Thyroid gland (tissue), 4 donors: ENCODE measurements at places on chromosomes 11 and 22. TPM values are rescaled to one million over a fixed set of nuclear protein-coding genes. Genes with fewer than 3 reads are reported as not detected.

DKK3 gene
- 33.3 TPM for total RNA-seq

ACTN3 gene
- 0.27 TPM for total RNA-seq

NRIP3 gene
- 1.7 TPM for total RNA-seq

SYNGR1 gene
- 7.1 TPM for total RNA-seq

TPH1 gene
- total RNA-seq = 2.1 TPM

MRGPRE gene
- not detected for total RNA-seq

CREB3L1 gene
- 0.88 TPM for total RNA-seq

CHCHD10 gene
- total RNA-seq = 9.4 TPM

MS4A8 gene
- total RNA-seq = not detected

THRSP gene
- total RNA-seq = 2.8 TPM

DNA sequence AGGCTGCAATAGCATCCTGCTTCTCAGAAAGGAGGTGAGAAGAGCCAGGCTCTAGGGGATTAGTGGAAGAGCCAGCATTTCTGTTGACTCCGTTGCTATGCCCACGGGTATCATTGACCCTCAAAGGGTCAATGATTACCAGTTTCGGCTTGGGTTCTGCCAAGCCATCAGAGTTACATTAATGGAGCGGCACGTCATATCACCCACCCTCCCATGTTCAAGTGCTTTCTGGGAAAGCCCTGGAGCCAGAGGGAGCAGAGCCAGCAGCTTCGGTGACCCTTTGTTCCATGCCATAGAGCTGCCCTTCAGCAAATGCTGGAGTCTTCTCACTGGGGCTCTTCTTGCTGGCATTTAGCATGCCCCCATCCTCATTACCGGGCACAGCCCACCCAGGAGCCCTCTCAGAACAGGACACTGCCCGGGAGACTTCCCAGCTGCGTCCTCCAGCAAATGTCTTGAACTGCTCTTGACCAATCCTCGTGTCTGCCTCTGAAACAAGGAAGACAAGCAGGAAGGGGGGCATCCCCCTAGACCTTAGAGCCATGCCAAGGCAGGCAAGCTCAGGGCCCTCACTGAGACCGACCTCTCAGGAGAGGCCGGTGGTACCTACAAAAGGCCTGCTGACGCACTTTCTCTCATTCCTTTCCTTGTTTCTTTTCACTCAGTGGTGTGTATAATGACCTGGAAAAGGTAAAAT is 14.6 kb downstream of the KCNJ1 start:
- no peaks in the 10 kb centered on the region for H3K27me3 ChIP-seq
- H3K4me3 ChIP-seq = no peak overlapping the region
- peak; percentile 73 for DNase-seq

DNA sequence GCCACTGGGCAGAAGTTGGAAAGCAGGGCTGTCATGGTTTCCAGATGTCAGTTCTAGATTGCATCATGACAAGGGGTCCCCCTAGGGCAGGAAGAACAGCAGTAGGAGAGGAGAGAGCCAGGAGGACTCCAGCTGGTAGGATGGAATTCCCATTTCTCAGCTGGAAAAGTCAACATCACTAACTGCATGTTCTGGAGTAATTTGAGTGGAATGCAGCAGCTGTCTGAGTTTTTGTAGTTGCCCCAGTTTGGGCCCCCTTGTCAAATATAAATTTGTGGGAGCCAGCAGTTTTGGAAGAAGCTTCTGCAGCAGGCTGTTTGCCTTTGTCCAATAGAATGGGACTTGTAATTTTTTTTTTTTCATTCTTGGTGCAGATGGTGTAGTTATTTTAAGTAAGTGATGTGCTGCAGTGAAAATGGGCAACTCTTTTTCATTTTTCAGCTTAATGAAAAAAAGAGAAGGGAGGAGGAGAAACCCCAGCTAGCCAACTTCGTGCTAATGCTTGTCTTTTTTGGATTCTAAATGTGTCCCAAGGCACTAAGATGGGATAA is 86.9 kb downstream of the LDLRAD3 start:
- H3K27ac ChIP-seq = no peak overlapping the region
- H3K4me3 ChIP-seq = no peak overlapping the region
- no peaks in the 10 kb centered on the region for H3K27me3 ChIP-seq
- no peaks in the 10 kb centered on the region for H3K36me3 ChIP-seq
- no peak for DNase-seq

DNA sequence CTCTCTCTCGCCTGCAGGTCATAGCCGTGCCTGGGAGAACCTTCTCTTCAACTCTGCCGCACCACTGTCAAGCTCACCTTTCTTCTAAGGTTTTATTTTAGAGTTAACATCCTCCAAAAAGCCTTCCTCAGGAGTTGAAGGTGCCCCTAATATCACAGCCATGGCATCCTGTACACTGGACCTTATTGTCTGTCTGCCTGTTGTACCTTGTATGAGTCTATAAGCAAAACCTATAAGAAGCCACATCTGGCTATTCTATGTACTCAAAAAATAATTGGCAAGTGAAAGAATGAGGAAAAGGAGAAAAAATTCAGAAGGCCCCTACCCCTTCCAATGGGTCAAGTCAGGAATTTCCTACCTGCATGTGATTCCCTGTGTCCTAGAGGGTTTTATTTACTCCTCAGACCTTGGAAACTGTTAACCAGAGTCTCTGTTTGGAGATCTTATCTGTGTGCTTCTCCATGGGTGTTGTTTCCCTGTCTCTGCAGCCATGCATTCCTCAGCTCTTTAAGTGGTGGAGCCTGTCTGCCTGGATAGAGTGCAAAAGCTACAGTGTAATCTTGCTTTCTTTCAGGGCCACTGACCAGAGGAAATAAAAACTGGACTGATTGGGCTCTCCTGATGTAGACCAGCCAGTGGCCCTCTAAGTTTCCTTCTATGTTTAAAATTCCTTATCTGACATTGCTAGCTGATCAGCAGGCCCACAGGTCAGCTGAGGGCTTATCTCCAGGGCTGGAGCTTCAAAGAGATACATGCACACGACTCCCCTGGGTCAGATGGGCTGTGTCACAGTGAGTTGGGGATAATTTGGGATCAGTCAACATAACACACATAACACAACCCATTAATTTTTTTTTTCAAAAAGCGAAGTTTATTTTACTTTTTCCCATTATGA is 37.6 kb upstream of the TMEM135 start:
- H3K27ac ChIP-seq = peak overlapping the region; percentile 87
- peaks cover 27% of the 10 kb centered on the region for H3K4me1 ChIP-seq
- peak; percentile 78 for DNase-seq
- no peak overlapping the region for H3K4me3 ChIP-seq

DNA sequence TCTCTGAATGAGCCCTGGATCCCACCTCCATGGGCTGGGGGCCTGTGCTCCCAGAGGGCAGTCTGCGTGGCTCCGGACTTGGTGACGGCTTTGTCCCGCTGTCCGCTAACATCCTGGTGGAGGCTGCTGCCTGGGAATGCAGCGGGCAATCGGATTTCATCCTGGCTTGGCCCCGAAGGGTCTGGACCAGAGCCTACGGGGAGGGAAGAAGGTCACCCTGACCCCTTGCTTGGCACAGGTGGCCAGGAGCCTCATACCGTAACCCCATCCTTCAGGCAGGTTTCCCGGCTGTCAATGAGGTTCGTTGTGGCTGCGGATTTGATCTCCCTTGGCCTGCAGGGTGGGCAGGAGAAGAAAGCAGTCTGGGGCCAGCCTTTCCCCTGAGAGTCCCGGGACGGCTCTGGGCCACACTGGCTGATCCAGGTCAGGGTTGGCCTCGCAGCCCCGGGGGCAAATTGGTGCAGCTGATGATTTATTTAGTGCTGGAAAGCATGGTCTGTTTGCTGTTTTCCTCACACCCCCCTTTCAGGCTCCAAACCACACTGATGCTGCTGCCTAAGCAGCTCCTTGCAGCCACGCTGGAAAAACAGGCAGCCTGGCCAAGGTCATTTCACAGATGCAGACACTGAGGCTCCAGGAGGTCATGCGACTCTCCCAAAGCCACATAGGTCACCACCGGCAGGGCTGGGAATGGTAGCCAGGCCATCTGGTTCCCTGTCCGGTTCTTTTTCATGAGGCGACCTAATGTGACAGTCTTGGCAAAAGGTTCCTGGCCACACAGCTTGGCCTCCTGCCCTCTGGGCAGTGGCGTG is 15.0 kb downstream of the PRDM11 start:
- no peak overlapping the region for H3K4me3 ChIP-seq
- H3K27ac ChIP-seq = peak overlapping the region; percentile 63
- H3K4me1 ChIP-seq = peaks cover 50% of the 10 kb centered on the region
- H3K36me3 ChIP-seq = no peaks in the 10 kb centered on the region

DNA sequence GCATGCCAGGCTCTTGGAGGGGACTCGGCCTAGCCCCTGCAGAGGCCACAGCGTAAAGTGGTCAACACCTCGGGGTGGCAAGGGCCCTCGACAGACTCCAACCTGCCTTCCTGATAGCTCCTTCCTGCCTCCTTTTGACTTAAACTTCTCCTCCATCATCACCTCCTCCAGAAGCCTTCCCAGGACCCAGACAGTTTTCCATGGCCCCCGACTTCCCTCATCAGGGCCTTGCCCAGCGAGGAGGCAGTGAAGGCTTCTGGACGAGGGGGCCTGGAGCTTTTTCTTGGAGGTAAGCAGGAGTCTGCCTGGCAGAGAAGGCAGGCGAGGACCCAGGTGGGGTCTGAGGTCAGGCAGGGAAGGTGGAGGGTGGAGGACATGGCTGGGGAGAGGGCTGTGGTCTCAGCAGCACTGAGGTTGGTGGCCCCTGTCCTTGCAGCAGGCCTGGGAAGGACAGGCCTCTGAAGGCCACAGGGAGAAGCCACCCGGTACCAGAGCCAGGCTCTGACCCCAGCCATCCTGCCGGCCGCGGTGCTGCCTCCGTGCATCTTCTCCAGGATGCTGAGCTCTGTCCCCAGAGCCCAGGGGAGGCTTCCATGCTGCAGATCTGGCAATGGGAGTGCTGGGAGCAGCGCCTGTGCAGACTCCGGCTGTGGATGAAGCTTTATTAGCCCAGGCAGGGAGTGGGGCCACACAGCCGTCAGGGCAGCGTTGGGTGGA is 81.4 kb downstream of the WNT7B start:
- no peak overlapping the region for H3K4me3 ChIP-seq

- H3K27ac ChIP-seq = no peak overlapping the region
- DNase-seq = no peak
- no peak overlapping the region for H3K4me3 ChIP-seq
- no peaks in the 10 kb centered on the region for H3K4me1 ChIP-seq
Measured at GRCh38 chr11:96147906-96148486, 195.0 kb downstream of the MAML2 start.

GRCh38 chr22:19111140-19111539 is 11.1 kb downstream of the DGCR2 start:
- no peaks in the 10 kb centered on the region for H3K36me3 ChIP-seq
- H3K27ac ChIP-seq = peak overlapping the region; percentile 9
- H3K27me3 ChIP-seq = no peaks in the 10 kb centered on the region
- DNase-seq = no peak
- peaks cover 53% of the 10 kb centered on the region for H3K4me1 ChIP-seq

DNA sequence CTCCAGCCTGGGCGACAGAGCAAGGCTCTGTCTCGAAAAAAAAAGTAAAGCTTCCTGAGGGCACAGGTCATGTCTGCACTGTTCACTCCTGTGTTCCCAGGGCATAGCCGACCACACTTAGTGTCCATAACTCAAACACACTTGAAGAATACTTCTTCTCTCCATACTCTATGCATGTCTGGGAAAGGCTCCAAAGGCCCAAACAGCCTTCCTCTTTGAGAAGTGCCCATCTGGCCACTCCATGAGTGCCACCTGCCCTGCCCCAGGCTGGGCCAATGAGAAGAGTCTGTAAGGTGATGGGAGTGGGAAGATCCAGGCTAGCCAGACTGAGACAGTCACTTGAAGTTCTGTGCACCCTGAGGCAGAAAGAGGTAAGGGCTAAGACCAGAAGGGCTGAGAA is 24.7 kb downstream of the DGCR2 start:
- peak overlapping the region; percentile 28 for H3K27ac ChIP-seq
- no peaks in the 10 kb centered on the region for H3K27me3 ChIP-seq
- DNase-seq = peak; percentile 25
- peaks cover 38% of the 10 kb centered on the region for H3K4me1 ChIP-seq

GRCh38 chr11:79406376-79406775 is 34.5 kb downstream of the TENM4 start:
- H3K4me1 ChIP-seq = no peaks in the 10 kb centered on the region
- no peaks in the 10 kb centered on the region for H3K36me3 ChIP-seq
- H3K27ac ChIP-seq = no peak overlapping the region

DNA sequence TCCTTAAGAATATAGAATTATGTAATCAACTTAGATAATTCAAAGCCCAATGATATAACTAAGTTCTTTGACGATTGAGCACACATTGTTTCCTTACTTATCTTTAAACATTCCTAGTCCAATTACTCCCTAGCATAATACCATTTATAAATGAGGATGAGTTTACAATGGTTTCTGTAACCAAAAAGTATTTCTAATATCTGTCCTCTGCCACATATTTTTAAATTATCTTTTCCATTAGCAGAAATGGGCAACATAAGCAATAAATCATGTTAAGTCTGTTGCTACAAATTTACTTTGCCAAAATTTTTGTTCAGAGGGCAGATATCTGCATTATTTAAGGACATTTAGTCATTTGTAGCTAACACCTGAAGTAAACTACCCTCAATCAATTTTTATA is 6.7 kb downstream of the CREBZF start:
- H3K4me3 ChIP-seq = no peak overlapping the region
- H3K36me3 ChIP-seq = no peaks in the 10 kb centered on the region
- no peaks in the 10 kb centered on the region for H3K27me3 ChIP-seq
- DNase-seq = no peak

- H3K36me3 ChIP-seq = no peaks in the 10 kb centered on the region
- no peak for DNase-seq
- H3K4me1 ChIP-seq = no peaks in the 10 kb centered on the region
Measured at GRCh38 chr22:29985912-29986311, 94.4 kb upstream of the HORMAD2 start.

DNA sequence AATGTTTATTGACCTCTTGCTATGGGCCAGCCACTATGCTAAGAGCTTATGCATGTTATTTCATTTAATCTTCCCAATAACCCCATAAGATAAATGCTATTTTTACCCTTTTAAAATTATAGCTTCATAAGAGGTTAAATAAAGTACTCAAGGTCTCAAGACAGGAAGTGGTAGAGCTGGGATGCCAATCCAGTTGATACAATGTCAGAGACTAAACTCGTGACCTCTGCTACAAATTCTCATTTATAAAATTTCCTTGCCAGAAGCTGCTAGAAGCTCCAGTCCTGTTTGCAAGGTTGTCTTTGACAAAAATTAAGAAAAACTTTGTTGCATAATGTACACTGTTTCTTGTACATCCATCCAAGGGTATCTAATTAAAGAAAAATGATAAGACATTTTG is 265.9 kb upstream of the MPPED2 start:
- no peak overlapping the region for H3K4me3 ChIP-seq
- no peaks in the 10 kb centered on the region for H3K4me1 ChIP-seq
- DNase-seq = no peak
- H3K36me3 ChIP-seq = no peaks in the 10 kb centered on the region
- no peak overlapping the region for H3K27ac ChIP-seq
